Calu3 (cell line): ENCODE measurements at places on chromosomes 7 and 10. TPM values are rescaled to one million over a fixed set of nuclear protein-coding genes. Genes with fewer than 3 reads are reported as not detected.

- DNase-seq = no peak
Observed at GRCh38 chr10:18976696-18977251, 71.8 kb upstream of the MALRD1 start.

DNA sequence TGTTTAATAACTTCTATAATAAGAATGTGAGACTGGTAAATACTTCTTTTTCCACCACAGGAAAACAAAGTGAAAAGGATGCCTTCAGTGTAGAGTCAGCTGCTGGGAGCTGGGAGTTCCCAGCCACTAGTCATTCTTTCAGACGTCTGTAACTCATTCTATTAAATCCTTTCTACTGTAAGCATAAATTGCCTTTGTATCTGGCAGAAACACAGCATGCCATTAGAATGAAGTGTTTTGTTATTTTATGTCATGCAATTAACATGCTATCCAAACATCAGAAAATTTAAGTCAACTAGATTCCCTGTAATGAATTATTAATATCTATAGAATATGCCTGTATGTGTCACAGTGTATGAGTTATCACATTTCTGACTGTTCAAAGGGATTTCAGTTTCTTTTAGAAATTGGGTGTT, 14.3 kb downstream of the BPGM start:
- no peak for DNase-seq

- no peak for DNase-seq
Observed at GRCh38 chr7:45869426-45869825, 3.5 kb downstream of the CCDC201 start.

DNA sequence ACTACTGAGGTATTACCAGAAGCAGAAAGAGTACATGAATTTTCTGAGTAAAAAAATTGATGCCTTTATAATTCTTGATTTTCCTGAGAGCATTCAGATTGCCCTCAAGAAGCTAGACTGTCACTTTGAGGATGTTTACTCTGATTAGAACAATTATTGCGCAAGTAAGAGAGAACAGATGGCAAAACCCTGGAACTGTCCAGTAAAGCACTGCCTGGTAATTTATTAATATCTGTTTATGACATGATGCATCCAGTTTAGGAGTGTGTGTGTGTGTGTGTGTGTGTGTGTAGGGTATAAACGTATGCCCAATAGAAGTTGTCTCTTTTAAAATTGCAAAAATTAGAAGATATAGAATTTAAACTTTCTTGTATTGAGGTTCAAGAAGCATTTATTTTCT, 379.7 kb downstream of the PHTF2 start:
- no peak for DNase-seq

DNA sequence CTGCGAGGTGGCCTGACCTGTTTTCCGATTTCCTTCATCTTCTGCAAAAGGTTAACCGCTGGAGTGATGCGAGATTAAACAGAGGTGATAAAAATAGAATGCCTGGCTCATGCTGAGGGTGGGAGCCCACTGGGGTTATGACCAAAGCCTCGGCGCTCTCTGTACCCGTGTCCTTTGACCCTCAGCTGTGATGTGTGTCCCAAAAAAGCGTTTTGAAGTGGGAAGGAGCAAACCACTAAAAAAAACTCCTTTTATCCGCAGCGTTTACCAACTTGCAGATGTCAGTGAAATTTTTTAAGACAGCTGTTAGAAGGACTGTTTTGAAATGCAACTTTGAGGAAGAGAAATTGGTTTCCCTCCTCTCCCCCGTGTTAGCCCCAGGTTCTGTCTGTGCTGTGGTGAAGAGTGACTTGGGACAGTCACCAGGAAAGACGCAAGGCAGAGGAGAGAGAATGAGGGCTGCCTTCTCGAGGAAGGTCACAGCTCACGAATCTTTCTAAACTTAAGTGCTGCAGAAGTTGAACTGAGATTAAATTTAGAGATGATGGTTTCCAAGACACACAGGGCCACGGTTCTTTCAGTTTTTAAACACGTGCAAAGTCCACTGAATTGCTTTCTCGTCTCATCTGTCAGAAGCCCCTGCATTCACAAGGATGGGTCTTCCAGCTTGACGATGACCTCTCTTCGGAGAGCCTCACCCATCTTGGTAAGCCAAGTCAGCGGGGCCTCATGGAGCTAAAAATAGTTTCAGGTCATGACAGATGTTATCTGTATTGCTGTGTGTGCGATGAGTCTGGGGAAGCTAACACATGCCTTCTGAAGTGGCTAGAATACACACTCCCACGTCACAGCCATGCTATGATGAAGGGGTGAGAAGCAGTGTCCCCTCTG, 27.6 kb downstream of the AMZ1 start:
- no peak for DNase-seq

DNA sequence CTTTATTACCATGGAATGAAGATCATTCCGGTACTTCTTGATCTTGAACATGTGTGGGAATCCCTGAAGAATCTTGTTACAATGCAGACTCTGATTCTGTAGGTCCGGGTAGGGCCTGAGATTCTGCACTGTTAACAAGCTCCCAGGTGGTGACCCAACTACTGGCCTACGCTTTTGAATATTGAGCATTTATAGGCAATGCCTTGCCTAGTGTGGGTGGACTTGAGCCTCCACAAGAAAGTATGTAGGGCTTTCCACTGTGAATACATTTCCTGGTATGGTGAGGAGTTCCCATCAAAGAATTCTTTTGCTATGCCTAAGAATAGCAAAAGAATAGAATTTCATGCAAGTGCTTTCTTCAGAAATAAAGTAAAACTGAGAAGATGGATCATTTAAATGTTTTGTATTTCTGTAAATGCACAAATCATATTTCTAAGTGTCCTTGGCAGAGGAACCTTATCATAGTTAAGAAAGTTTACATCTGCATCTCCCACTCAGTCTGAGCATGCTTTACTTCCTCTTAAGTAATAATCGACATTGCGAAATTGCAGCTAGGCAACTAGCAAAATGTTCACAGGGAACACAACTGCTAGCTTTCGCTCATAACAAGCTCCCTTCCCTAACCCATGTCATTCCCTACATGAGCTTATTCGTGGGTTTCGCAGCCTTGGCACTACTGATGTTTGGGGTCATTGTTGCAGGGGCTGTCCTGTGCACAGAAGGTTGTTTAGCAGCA, 71.4 kb downstream of the AHR start:
- peak; percentile 69 for DNase-seq

GRCh38 chr7:116426428-116427156, 72.9 kb upstream of the CAV2 start:
- DNase-seq = peak; percentile 32

DNA sequence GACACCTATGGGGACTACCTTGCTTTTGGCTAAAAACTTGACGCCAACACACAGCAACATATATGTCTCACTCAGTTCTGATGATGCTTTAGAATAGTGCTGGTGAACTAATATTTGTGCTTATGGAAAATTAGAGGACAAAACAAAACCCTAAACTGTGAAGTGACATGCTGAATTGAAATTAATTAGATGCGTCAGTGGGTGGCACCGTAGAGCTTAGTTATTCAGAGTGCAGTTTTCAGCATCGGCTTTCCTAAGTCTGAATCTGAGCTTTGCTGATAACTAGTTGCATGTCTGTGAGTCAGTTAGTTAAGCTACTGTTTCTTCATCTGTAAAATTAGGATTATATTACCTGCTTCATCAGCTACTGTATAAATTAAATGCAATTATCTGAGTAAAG, 245.0 kb upstream of the SORCS1 start:
- DNase-seq = peak; percentile 2

- peak; percentile 51 for DNase-seq
Observed at GRCh38 chr10:89207181-89207800, at the start of gene CH25H. TSS of gene CH25H (minus strand) at chr10:89207317. CDS start at chr10:89207292, 25 bp downstream.

- DNase-seq = no peak
Observed at GRCh38 chr10:123494301-123494808, 171.8 kb upstream of the GPR26 start.

VDAC2 gene
- 243 and 254 TPM in 2 replicates for total RNA-seq

KAZALD1 gene
- total RNA-seq = 1.7 and 1.8 TPM in 2 replicates

DENND2A gene
- not detected in 2 replicates for total RNA-seq

IL6 gene
- total RNA-seq = 20.7 and 25.5 TPM in 2 replicates

TUBAL3 gene
- total RNA-seq = not detected in 2 replicates

EBF3 gene
- total RNA-seq = not detected in 2 replicates
